ENCODE measurements at places on chromosomes 4 and X.

DNA sequence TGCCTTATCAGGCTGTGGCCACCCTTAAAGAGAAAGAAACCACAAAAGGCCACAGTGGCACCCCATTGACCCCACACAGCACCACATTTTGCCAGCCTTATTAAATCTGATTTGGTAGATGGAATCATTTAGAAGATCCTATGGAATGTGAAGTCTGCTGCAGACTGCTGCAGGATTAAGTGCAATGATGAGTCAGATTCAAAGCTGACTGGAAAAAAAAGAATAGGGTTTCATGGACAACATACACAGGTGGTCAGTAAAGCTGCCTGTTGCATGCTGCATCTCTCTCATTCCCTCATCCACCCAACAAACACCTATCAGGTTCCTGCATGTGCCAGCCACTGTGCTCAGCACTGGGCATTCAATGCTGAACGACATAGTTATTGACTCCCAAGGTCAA, 56.6 kb downstream of the CHST7 start:
- no peak for DNase-seq

DNA sequence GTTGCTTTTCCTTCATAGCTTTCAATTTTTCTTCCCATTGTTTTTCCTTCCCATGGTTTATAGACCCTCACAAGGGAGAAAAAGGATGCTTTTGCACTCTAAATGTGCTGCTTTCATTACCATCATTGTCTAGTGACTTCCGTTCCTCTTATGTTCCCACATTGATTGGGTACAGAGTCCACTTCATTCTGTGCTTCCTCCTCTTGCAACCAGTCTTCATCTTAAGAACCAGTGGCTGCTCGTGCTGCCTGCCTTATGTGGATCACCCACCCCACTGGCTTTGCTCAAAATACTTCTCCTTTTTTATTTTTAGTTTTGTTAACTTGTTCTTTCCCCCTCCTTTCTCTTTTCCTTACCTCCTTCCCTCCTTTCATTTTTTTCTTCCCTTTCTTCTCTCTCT, 76.5 kb upstream of the BOD1L1 start:
- no peak for DNase-seq

GRCh38 chr4:54716478-54717065, 58.8 kb downstream of the KIT start:
- no peak for DNase-seq

DNA sequence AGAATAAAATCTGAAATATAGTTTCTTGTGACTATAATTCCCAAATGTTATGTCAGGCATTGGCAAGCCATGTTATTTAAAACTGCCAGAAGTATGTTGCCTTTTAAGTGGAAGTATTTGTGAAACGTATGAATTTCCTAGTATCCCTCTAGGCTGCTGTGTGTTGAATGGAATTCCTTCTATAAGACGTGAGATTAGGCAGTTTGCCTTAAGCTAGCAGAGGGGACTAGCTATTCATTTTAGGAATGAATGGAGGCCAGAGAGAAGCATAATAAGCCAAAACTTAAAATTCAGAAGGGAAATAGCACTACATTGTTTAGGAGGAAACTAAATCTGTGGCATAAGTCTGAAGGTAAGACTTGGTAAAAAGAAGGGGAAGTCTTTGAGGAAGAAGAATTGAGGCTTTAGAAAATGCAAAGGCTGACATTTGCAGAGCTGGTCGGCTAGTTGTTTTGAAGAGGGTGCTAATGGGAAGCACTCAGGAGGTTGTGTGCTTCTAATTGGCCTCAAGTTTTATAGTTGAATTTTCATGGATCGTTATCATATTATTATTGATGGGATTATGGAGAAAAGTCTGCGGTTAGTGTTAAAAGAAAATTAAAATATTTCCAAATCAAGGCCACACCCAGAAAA, 57.1 kb downstream of the TMEM131L start:
- no peak for DNase-seq

GRCh38 chr4:19256823-19257222, 994.9 kb upstream of the SLIT2 start:
- no peak for DNase-seq

DNA sequence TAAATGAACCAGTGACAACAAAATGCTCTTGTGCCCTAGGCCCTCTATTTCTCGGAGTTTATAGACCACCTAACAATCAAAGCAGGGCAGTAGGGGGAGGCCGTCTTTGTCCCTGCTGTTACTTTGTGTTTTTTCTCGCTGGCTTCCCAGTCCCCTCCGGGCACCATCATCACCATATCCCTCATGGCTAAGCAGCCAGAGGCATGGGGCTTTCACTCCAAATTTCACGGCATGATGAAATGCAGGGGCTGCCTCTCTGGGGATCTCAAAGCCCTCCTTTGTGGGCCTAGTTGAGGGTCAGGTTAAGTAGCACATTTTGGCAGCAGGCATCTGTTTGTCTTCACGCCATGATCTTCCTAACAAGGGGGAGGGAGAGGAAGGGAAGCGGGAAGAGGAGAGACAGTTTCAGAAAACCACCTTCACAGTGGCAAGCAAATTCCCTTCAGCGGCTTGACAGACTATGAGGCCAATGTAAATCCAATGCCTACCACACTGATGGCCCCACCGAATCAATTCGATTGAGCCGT, 91.9 kb downstream of the ANOS1 start:
- no peak for DNase-seq

DNA sequence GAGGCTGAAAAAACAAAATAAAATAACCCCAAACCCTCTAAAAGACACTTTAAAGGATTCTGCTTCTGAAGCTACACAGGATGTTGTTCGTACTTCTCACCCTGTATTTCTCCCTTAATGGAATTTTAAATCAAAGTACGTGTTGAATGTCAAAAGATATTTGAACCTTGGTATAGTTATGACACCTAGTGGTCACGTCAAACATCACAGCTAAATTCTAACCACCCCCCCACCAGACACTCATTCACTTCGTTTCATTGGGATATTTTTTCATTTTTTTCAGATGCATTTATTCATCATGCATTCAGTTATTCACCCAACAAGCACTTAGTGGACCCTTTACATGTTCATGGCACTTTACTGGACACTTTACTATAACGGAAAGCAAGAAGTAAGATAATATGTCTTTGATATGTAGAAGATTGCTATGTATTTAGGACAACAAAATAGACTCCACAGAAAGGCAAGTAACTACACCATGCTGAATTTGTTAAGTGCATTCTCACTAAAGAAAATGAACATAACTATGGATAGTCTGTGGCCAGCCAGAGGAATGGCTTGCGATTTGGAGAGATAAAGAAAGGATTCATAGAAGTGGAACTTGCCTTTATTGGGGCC, 62.5 kb upstream of the GPR174 start:
- DNase-seq = no peak

DNA sequence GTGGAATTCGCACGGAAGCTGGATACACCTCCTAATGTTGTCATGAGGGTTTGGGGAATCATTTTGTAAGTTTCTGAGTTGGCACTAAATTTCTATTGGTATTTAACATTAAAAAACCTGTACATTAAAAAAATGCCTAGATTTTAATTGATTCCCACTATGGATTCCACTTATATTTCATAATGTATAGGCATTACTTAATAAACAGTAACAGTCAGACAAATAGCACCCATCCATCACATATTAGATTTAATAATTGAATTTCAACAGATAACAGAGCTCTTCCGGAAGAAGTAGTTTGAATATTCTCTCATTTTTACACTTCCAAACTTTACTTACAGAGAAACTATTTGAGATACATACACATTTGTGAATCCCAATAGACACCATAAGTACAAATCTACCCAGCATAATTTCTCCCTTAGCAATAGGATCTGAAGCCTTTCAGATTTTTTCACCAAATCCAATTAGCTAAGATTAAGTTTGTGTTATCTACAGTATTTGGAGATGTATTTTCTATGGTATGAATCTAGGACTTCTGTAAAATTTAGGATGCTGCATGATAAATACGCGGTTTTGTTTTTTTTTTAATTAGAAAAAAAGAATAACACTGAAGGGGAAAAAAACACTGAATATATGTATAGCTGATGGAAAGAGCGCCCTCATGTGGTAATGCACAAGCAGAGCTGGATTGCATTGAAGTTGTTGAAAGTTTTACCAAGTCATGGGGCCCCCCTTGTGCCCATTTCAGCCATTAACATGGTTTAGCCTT, 12.2 kb upstream of the ODAM start:
- no peak for DNase-seq

- DNase-seq = no peak
These were observed 150.3 kb downstream of the NHS start for GRCh38 chrX:17525266-17525665.

DNA sequence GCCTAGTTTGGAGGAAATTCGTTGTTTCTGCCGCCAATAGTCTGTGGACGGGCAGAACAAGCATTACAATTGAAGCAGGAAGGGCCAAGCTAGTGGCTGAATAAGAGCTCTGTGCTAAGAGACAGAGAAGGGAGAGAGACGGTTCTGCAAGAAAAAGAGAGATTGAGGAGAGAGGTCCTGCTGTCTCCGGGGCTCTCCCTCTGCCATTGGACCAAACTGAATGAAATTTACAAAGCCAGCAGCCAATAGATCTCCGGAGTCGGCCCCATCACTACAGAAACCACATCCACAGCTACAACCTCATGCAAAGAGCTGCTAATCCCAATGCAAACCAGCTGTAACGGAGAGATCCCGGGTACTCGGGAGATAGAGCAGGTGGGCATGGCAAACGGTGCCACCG, at the start of gene NLGN4X:
NLGN4X (minus strand) TSS at position 148 of the 400 bp plus-strand sequence. CDS start 77,401 bp downstream, outside the sequence.
- DNase-seq = no peak

All from activated T-cell treated with anti-CD3 and anti-CD28 coated beads for 24 hours (primary cell).